ENCODE measurements at places on chromosomes 5 and 9.

GRCh38 chr5:173050791-173051190 lies 5.4 kb upstream of the CREBRF start:
- no peak for DNase-seq

GRCh38 chr5:79235261-79235633 lies 684 bp upstream of the JMY start:
- no peak for DNase-seq

DNA sequence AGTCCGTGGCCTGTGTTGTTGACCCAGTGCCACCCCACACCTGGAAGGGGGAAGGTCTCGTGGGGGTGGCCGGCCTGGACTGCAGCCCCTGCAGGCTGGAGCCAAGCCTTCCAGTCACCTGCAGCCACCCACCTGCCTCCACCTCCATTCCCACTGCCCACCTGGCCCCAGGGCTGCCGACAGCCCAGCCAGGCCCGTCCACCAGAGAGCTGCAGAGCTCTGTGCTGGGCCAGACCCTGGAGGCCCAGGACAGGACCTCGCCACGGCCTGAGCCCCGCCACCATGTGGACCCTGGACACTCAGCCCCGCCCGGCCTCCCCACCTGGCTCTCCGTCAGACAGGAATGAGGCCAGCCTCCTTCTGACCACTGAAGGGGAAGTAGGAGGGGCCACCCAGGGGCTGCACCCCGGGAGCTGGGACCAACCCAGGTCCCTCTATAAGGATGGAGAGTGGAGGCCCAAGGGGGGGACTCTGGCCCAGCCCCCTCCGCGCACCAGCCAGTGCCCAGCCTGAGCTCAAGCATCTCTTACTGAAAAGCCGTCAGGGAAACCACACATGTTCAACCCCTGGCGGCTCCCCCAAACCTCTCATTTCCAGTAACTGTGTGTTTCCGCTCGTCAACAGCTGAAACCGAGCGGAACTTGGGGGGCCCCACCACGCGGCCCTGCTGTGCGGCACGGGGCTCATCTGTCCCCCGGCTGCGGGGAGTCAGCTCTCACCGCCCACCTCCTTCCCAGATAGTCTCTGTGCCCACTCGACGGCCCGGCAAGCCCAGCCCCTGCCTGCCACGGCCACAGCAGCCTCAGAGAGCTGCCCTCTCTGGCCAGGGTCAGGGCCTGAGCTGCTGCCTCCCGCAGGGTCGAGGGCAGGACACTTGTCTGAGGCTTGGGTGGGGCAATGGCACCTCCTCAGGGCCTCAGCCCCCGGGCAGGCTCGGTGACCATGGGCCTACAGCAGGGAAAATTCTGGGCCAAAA lies 12.8 kb downstream of the NOTCH1 start:
- DNase-seq = no peak

- no peak for DNase-seq
These were observed 1.6 kb downstream of the ZNF782 start for GRCh38 chr9:96852676-96853075.

GRCh38 chr5:51449026-51449425 lies 65.8 kb downstream of the ISL1 start:
- no peak for DNase-seq

- DNase-seq = no peak
These were observed 10.2 kb downstream of the SH3PXD2B start for GRCh38 chr5:172444110-172444510.

DNA sequence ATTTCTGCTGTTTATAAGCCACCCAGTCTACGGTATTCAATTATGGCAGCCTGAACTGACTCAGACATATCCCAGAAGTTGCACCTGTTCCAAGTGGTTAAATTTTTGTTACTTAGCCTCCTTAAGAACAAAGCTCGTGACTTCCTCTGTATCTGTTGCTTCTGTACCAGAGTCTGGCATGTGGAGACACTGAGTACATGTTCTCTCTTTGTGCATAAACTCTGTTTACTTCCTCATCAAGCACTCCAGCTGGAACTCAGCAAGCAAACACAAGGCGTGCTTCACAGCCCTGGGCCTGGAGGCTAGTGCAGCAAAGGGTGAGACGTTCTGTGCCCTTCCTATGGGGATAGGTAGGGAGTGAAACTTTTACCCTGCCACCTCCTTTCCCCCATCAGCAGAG lies 19.0 kb downstream of the C9orf152 start:
- no peak for DNase-seq

GRCh38 chr9:109317979-109318741 lies 2.7 kb downstream of the EPB41L4B start:
- no peak for DNase-seq

- DNase-seq = no peak
These were observed 95.2 kb upstream of the PAPPA start for GRCh38 chr9:116058421-116058820.

DNA sequence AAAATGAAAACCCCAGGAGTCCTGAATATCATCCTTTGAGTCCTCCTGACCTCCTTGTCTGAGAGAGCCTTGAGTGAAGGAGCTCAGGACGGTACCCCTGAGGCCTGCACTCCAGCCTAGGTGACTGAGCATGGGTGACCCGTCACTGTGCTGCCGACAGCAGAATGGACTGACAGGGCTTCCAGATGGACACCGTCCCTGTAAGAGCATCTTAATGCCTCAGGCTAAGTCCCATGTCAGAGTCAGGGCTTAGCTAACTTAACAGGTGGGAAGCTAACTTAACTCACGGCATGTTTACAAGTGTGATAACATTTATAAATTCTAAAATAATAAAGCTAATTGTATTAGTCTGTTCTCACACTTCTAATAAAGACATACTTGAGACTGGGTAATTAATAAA lies 68.3 kb downstream of the IL6ST start:
- no peak for DNase-seq

DNA sequence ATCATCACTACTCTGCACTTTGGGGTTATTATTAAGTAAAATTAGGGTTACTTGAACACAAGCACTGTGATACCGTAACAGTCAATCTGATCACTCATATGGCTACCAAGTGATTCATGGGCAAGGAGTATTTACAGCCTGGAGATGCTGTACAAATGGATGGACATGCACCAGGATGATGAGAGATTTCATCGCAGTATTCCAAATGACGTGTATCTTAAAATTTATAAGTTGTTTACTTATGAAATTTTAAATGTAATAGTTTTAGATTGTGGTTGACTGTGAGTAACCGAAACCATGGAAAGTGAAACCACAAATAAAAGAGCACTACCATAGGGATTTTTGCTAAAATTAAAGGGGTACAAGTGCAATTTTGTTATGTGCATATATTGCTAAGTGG lies 462.2 kb upstream of the PTGER4 start:
- no peak for DNase-seq

- no peak for DNase-seq
These were observed 17.0 kb upstream of the ZFR start for GRCh38 chr5:32461441-32462120.

DNA sequence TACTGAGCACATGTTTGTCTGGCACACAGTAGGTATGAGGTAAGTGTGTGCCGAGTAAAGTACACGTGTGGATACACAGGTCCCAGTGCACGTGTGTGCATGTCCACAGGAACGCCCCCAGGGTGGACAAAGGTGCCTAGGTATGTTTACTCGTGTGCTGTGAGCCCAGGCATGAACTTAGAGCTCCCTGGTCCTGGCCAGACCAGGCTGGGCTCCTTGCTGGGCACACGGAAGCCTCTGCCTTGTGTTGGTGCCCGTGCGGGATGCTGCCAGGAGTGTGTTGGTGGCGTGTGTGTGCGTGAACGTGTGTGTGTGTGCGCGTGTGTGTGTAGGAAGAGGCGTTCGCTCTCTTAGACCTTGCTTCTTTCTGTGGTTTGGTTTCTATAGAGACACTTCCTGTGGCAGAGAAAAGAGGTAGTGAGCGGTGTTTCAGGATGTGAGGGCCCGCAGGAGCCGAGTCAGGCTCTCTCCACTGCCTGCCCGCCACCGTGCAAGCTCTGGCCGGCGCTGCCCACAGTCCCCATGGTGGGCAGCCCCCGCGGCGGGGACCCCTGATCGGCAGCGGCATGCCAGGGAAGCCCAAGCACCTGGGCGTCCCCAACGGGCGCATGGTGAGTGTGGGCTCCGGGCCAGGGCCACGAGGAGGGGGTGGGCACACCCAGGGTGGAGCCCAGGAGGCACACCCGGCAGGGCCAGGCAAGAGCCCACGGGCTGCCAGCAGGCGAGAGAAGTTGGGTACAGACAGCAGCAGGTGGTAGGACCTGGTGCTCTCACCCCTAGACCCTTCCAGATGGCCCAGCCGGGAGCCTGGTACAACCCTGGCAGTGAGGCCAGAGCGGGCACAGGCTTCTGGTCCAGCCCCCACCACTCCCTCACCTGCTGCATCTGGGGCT lies at the start of gene RGS14:
TSS of gene RGS14 (plus strand) at position 466 of the 893 bp plus-strand sequence. CDS start at position 567, 101 bp downstream.
- DNase-seq = no peak

DNA sequence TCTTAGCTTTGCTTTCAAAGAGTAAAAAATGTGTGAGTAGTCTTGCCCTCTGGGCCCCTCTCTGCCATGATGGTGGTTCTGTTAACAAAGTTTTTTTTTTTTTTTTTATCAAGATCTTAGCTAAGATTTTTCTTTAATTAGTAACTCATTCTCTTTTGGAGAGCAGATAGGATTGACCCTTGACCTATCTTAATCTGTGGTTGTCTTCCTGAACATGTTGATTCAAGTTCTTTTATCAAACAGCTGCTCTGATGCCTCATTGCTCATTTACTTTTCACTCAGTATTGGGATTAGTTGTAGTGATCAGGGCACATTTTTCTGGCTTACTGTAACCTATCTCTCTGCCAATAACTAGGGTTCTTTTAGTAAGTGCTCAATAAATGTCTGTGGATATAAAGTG lies 106.3 kb downstream of the PCSK5 start:
- no peak for DNase-seq

DNA sequence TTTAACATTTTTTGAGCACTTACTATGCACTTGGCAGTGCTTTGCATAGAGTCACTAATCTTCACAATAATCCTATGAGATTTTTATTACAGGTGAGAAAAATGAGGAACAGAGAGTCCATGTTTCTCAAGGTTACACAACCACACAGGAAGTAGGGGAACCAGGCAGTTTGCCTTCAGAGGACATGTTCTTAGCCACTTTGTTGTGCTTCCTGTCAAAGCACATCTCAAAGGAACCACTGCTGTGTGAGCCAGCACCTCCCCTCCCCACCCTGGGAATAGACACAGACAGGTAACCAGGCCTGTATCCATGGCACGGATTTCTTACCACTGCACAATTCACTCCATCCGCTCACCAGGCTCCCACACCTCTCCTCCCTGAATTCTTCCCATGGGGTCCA lies 6.3 kb upstream of the DNAJB5 start:
- DNase-seq = no peak

- DNase-seq = peak; percentile 49
These were observed 95.7 kb downstream of the TTC39B start for GRCh38 chr9:15211160-15211814.

DNA sequence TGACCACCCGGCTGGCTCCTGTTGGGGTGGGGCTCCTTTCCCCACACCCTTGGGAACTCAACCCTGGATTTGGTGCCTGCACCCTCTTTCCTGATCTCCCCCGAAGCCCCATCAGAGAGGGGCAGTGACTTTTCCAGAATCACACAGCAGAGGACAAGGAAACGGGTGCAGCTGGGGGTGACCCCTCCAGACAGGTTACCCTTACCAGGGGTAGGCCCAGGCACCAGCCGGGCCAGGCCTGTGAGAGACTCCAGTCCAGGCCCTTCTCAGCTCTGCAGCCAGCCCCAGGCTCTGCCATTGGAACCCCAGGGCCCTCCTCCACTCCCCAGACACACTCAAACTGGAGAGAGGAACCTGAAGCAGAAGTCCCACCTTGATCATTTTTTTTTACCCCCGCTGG lies 19.0 kb upstream of the PHYHD1 start:
- DNase-seq = no peak

GRCh38 chr9:2263665-2264064 lies 248.5 kb downstream of the SMARCA2 start:
- DNase-seq = no peak

DNA sequence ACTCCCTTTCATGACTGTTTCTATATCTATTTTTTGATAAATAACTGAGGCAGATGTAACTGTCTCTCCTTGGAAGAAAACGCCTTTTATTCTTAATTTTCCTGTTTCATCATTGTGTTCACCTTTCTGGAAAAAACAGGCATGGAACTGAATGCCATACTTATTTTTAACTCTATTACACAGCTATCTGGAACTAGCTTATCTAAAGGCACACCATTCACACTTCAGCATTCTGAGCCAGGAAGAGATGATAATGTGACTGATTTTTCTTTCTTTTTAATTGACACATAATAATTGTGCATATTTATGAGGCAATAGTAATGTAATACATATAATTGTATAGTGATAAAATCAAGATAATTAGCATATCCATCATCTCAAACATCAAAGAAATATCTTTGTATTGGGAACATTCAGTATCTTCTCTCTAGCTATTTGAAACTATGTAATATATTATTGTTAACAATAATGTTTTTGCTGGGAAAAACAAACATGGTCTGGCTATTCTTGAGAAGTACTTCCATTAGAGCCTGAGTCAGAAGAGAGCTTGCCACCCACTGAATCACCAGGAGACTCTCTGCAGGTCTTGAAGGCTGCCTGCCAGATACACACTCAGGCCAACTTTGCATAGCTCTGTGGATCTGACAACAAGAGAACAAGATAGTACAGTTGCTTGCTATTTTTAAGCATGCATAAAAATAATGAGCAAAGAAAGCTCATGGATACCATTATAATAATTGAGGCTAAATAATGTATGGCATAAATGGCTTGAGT lies 501.0 kb upstream of the EDIL3 start:
- DNase-seq = no peak

- no peak for DNase-seq
These were observed 13.6 kb upstream of the VDAC1 start for GRCh38 chr5:134018154-134018985.

GRCh38 chr9:69034071-69034470 lies 1.5 kb upstream of the FXN start:
- DNase-seq = no peak

DNA sequence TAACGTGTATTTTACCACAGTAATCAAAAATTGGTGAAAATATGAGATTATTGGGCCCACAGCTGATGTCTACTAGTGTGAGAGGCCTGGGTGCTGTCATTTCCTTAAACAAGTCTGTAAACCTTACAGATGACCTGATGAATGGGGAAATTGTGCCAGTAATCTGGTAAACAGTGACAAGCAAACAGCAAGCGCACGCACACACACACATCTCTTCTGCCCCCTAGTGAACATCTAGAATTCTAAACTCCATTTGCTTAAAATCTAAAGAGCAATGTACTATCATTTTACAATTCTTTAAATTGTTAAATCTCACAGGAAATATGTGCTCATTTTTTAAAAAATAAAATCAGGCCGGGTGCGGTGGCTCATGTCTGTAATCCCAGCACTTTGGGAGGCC lies 7.5 kb upstream of the RAPGEF1 start:
- peak; percentile 70 for DNase-seq

Data from SK-N-DZ (cell line).